NCI-H2081 (cell line): ENCODE measurements at places on chromosomes 5 and 9.

GRCh38 chr5:3597167-3598007 is 1.8 kb downstream of the IRX1 start:
- no peak for DNase-seq

DNA sequence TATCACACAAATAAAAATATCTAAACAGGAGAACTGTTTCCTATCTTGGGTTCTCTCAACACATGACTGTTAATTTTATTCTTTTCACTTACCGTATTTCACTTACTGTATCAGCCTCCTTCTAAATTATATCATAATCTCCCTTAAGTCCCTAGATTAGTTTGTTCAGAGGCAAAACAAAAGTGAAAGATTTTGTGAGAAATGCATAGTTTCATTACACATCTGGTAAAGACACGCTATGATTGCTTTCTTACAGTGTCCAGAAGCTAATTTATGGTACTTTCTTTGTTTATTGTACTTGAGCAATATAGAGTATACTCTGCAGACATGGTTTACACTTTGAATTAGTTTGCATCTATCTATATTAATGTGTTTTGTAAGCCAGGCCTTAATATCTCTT is 159.7 kb upstream of the TLX3 start:
- no peak for DNase-seq

DNA sequence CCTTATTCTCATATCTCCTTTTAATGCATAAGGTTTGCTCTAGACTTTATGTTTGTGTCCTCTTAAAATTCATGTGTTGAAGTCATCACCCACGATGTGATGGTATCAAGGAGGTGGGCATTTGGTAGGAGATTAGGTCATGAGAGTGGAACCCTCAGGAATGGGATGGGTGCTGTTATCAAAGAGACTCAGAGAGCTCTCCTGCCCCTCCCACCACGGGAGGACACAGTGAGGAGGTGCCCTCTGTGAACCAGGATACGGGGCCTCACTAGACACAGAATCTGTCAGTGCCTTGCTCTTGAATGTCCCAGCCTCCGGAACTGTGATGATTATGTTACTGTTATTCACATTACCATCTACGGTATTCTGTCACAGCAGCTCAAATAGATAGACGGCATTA is 359.0 kb downstream of the IRX1 start:
- no peak for DNase-seq

- DNase-seq = no peak
Observed at GRCh38 chr9:96320749-96321280, 18.8 kb upstream of the HSD17B3 start.

DNA sequence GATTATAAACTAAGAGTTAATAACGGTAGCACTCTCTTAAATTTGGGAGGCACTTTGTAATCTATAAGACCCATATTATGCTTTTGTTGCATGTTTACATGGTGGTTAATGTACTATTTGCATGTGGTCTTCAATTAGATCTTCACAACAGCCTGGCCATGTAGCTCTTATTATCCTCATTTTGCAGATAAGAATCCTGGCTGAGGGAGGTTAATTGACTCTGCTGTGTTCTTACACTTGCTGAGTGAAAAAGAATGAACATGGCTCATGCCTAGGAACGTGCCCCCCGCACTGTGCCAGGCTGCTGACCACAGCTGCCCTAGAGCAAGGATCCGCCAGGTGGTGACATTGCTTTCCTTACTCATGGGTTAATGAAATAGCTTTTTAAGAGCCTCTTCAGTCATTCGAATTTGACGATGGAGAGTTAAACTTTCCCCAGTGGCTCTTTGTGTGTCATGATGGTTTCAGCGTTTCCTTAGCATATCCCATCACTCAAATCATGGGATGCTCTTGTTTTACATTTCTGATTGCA is 97.9 kb downstream of the CDH6 start:
- DNase-seq = no peak

DNA sequence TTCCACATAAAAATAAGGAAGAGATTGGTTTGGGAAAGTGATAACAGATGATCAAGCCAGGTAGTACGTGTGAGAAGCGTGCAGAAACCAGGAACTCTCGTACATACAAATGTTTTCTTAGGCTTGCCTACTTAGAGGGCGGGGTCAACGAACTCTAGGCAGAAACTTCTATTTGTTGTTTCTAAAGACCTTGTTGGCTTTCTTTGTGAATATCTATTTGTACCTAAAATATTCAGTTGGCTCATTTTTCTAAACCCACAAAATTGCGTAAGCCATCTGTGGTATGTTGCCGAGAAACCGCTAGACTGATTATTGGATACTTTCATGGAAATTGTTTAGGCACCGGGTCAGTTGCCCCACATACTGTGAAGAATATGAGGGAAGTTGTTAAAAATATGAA is 458.5 kb downstream of the MAT2B start:
- no peak for DNase-seq

GRCh38 chr5:108528655-108529054 is 146.8 kb upstream of the FBXL17 start:
- no peak for DNase-seq

DNA sequence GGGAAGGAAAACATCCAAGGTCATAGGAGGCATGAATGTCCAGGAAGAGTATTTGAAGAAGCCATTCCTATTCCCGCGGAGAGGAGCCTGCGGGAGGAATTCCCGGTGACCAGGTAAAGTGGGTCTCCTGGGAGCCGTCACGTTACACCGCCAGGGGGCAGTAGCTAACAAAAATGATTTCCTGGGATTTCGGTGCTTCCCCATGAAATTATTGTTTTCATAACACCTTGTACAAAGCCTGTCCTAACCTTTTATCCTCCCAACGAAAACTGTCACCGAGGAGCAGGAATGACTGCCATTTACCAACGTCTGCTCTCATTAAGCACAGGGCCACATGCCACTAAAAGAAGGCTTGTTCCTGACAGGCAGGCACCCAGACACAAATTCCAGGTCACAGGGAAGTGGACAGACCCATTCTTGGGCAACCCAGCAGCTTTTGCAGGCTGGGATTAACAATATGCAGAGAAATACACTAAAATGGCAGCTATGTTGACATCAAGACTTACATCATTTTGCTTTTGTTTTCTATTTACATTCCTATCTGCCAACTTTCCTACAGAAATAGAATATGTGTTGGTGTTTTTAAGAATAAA is 41.2 kb upstream of the CTSL start:
- no peak for DNase-seq

GRCh38 chr9:91837981-91838731 is 111.9 kb downstream of the ROR2 start:
- peak; percentile 87 for DNase-seq

DNA sequence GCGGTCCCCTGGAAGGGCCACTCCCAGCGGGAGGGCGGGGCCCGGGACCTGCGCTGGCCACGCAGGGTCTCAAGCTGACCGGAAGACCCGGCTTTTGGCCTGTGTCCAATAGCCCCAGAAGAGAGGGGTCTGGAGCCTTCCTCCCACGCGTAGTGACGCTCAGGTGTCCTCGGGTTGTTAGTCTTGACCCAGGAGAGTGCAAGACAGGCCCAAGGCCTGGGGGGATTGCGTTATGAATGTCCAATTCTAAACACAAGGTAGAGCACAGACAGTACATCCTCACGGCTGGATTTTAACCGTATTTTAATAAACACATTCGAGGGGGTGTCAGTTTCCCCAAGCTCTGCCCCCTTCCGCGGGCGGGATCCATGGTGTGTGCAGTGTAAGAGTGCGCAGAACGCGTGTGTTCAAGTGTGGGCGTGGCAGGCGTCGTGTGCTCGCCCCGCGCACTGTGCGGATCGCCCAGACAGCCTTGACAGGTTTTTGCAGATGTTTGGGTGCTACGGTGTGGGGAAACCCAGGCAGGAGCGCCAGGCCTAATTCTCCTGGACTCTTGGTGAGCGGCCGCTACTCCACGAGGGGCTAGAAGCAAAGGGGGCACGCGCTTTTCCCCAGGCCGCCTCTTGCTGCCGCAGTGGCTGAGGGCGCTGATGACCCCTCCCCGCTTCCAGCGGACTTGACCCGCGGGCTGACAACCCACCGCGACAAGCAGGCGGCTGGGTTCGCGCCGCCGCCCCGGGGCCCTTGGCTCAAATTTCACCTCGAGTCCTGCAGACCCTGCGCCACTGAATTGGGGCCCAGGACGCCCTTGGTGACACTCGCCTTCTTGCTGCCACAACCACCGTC is 6.1 kb upstream of the DMRT3 start:
- DNase-seq = no peak

DNA sequence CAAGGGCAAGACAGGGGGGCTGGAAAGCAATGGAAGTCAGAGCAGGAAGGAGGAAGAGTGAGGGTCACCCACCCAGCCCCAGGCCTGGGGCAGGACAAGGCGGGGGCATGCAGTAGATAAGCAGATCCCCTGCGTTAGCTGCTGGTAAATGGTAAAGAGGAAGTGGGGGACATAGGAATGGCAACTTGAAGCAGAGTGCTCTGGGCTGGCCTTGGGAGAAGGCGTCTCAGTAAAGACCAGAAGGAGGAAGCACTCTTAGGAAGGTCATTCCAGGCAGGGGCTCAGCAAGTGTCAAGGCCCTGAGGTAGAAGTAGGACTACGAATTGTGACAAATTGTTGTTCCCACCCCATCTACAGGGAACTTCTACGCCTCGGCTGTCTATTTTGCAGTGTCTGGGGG is 15.1 kb downstream of the TCOF1 start:
- DNase-seq = no peak

DNA sequence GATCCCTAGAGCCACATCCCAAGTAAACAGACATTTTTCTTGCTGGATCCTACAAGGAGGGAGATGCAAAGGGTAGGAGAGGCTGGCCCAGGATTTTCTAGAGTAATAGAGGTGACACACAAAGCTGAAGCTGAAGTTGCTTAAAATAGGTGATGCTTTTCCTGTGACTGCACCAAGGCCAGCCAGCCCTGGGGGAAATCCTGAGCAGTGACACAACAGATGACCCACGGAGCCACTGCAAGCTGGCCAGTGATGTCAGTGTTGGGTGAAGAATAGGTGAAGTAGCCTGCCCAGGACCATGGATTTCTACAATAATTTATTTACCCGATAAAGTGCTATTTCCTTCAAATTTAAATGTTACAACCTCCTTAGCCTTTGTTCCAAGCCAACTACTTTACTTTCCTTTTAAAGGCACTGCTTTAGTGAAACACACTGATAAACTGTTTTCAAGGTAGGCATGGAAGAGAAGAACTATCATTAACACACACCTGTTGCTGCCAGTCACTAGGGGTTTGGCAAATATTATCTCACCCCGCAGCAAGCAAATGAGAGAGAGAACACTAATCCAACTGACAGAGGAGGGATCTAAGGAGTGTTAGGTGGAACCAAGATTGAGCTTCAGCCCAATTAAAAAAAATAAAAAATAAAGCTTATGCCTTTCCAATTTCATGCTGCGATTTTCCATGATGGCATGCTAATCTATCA is 123.5 kb downstream of the CTNND2 start:
- peak; percentile 19 for DNase-seq

DNA sequence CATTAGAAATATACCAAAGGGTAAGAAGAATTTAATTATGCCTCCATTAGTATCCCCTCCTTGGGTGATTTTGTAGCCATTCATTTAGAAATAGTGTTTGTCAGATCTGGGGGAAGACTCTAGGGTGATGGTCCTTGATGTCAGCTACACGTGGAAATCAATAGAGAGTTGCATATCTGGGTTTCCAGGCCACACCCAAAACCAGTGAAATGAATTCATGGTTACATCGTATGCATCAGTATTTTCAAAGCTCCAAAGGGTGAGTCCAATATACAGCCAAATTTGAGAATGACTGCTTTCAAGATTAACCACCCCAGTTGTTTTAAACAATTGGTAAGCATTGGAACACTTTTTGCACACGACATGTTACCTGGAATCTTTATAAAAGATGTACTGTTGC is 173.4 kb upstream of the SGCD start:
- DNase-seq = no peak

GRCh38 chr5:7251132-7251531 is 144.8 kb upstream of the ADCY2 start:
- DNase-seq = no peak

DNA sequence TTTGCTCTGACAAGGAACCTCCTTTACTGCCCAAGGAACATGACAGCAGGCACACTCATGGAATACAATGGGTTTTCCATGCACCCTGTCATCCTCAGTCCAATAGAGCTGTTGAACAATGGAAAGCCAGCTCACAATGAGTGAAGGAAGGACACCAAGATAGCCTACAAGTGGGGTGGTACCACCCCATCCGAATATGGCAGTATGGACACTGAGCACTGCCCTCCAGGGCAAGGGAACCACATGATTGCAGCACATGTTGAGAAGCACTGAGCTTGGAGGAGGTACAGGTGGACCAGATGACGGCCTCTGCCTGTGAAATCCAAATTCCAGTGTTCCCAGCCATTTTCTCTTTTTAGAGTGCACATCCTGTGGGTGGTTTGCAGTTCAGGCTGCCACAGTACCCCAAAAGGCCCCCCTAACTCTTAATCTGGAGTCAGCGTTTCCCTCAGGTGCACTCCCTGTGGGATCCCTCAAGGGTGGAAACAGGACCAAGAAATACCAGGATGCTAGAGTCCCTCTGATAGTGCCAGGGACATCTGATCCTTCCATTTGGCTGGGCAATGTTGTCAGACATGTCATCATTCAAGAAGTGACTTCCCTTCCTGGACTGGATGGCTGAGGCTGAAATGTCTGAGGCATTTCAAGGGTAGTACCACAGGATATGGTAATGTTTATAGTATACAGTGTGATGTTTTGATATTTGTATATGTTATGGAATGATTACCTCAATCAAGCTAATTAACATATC is 48.9 kb downstream of the SMC2 start:
- DNase-seq = no peak

DNA sequence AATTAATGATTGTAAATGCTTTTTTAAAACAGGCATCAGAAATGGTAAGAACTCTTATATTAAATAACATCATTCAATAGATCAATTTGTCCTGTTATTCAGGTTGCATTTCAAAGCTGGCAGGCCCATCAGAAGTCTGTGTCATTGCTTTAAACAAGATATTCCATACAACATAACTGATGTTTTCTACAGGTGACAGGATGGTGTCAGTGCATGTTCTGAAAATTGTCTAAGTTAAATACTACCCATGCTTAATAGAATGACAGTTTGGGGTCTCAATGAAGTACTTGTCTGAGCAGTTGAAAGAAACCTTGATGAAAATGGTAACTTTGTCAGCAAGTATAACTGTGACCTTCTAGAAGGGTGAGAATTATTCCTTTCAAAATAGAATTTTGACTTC is 263.2 kb downstream of the ISL1 start:
- no peak for DNase-seq

GRCh38 chr5:6737043-6737941 is 24.1 kb downstream of the TENT4A start:
- DNase-seq = no peak

DNA sequence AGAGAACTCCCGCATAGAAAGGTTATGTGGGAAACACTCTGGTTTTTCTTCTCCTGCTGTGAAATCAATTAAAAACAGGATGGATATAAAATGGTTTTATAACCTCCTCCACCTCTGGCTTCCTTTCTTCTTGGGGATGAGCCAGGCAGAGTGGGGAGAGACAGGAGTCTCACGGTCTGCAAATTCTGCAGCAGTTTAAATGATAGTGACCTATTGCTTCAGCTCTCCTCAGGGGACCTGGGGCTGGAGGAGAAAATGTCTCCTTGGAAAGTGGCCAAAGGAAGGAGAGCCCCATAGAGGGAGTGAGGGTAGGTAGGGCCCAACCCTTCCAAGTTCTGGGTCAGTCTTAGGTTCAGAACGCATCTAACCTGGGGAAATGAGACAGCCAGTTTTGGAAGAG is 118.8 kb downstream of the MTX3 start:
- DNase-seq = no peak

- DNase-seq = no peak
Observed at GRCh38 chr5:56071470-56071869, 76.7 kb upstream of the IL6ST start.

GRCh38 chr5:17024686-17025180 is 88.6 kb upstream of the MYO10 start:
- DNase-seq = no peak
